ENCODE measurements at places on chromosomes 3 and 15. TPM values are rescaled to one million over a fixed set of nuclear protein-coding genes. Genes with fewer than 3 reads are reported as not detected.

ATP13A5 gene
- total RNA-seq, result not detected

- H3K4me3 ChIP-seq, result no peak overlapping the region
- H3K27me3 ChIP-seq, result no peaks in the 10 kb centered on the region
- peaks cover 32% of the 10 kb centered on the region for H3K4me1 ChIP-seq
- no peak for DNase-seq
- no peak overlapping the region for H3K27ac ChIP-seq
Measured at GRCh38 chr3:99762901-99763300, 54.8 kb upstream of the CMSS1 start.

DNA sequence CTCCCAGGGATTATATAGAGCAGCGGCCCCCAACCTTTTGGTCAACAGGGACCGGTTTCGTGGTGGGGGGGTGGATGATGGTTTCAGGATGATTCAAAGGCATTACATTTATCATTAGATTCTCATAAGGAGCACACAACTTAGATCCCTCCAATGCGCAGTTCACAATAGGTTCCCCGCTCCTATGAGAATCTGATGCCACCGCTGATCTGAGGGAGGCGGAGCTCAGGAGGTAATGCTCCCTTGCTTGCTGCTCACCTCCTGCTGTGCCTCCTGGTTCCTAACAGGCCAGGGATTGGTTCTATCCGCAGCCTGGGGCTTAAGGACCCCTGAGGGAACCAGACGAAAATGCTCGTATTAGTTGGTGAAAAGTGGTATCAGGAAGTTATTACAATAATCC is 1.3 kb upstream of the HACD2 start:
- H3K36me3 ChIP-seq, result no peaks in the 10 kb centered on the region
- peak overlapping the region; percentile 90 for H3K27ac ChIP-seq
- H3K4me1 ChIP-seq, result peaks cover 35% of the 10 kb centered on the region
- no peaks in the 10 kb centered on the region for H3K27me3 ChIP-seq

DNA sequence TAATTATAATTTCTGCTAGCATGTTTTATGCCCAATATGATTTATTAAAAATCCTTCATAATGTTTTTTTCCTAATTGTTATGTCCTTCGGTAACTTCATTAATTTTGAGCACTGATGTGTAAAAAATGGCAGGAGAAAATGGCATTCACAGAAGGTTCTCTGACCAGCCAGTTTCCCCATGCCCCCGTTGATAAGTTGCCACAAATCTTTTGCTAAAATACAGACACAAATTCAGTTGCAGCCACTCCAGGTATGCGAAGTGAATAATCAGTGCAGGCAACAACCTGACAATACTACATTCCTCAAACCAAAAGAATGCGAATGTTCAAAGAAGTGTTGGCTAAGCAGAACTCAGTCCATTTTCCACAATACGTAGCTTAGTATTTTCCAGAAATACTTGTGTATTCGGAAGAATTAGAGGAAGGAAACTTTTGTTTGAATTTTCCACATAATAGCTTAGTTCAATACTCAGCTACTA is 32.7 kb downstream of the CHL1 start:
- H3K4me3 ChIP-seq, result no peak overlapping the region
- no peak overlapping the region for H3K27ac ChIP-seq
- no peaks in the 10 kb centered on the region for H3K4me1 ChIP-seq

ARHGEF26 gene
- 0.65 TPM for total RNA-seq

DNA sequence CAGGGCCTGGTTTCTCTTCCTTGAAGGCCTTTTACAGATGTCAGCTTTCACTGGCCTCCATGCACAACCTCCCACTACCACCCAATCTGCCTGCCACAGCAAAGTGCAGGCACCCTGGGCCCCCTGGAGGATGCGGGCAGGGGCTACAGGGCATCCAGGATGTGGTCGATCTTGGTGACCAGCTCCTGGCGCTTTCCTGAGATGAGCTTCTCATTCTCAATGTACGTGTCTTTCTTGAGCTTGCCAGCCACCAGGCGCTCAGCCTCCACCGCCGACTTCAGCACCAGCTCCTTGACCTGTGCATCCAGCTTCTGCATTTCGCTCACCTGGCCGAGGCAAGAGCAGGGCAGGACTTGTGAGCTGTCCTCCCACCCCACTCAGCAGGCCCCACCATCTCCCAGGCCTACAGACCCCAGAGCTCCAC is 30.3 kb downstream of the RPN1 start:
- DNase-seq, result peak; percentile 22
- no peaks in the 10 kb centered on the region for H3K27me3 ChIP-seq
- no peak overlapping the region for H3K4me3 ChIP-seq
- peaks cover 21% of the 10 kb centered on the region for H3K4me1 ChIP-seq

CFAP91 gene
- not detected for total RNA-seq

DNA sequence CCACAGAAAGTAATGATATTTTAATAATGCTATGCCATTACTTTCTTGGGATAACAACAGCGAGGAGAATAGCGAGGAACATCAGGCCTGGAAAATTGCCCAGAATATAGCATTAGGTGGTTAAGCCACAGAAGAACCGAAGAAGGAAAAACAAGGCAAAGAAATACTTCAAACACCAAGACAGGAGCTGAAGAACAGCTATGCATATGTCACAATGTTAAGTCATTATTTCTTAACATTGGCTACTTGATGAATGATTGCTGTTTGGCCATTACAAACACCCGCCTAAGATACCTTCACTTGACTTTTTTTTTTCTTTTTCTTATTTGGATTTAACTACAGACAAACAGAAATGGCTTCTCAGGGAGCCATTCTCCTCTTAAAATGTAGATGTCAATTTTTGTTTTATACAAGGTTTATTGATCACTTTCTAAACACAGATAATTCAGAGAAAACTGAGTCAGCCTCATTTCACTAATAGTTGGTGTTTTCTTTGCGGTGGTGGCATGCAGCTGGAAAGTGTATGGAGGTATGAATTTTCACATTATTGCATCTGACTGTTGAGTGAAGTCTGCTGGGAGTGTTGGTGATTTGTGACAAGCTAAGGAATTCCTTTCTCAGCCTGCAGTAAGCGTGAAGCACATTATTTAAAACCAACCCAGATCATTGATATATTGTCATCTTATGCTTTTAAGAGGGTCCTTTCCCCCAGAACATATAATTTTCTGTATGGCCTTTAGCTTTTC is 705.7 kb upstream of the NR2F2 start:
- H3K36me3 ChIP-seq, result no peaks in the 10 kb centered on the region
- H3K27me3 ChIP-seq, result no peaks in the 10 kb centered on the region
- no peak overlapping the region for H3K27ac ChIP-seq
- no peaks in the 10 kb centered on the region for H3K4me1 ChIP-seq

GRCh38 chr15:72318408-72318942 is 1.5 kb downstream of the CELF6 start:
- no peaks in the 10 kb centered on the region for H3K36me3 ChIP-seq
- peaks cover 3% of the 10 kb centered on the region for H3K27me3 ChIP-seq
- H3K27ac ChIP-seq, result no peak overlapping the region
- DNase-seq, result no peak

DNA sequence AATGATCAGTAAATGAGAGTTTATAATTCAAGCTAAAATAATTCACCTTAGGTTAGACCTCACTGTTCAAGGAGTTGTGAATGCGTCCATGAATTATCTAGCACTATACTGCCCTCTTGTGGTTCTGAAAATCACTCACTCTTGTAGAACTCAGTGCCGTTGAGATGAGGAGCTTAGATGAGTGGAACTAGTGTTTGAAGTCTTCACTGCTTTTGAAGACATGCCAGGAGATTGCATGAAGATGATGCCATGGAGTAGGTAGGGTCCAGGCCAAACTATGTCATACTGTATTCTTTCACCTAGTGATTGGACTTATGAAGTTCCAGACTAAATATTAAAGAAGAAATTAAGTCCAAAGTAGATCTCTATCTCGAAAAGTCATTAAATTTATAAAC is 28.8 kb downstream of the LYSMD4 start:
- H3K4me1 ChIP-seq, result peaks cover 43% of the 10 kb centered on the region
- DNase-seq, result peak; percentile 88
- no peaks in the 10 kb centered on the region for H3K27me3 ChIP-seq
- no peak overlapping the region for H3K4me3 ChIP-seq
- no peaks in the 10 kb centered on the region for H3K36me3 ChIP-seq
- peak overlapping the region; percentile 80 for H3K27ac ChIP-seq
